HT1080 (cell line): ENCODE measurements at places on chromosomes 2 and 18.
A peak's percentile ranks its signal among the peaks of the same experiment; 100 is the strongest.

DNA sequence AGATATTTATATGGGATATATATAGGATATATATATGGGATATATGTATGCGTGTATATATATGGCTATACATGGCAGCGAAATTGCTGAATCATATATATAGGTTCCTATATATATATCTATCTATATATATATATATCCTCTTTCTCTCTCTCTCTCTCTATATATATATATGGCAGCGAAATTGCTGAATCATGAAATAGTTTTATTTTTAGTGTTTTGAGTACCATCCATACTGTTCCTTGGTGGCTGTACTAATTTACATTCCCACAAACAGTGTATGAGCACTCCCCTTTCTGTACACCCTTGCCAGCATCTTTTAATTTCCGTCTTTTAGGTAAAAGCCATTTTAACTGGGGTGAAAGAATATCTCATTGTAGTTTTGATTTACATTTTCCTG, 397.6 kb upstream of the LINC00305 start:
- no peak for DNase-seq

DNA sequence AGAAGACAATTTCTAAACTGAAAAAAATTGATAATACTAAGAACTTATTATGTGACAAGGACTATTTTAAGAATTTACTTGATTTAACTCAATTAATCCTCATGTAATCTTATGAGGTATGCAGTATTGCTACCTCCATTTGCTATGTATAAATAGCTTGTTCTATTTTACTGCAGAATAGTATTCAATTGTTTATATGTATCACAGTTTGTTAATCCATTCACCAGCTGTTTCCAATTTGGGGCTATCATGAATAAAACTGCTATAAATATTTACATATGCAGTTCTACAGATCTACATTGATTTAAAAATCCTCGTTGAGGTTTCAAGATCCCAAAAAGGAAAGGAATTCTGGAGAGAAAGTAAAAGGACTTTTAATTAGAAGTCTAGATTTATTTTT, 54.8 kb upstream of the DOCK10 start:
- DNase-seq, result no peak

GRCh38 chr2:150019063-150019462, 431.5 kb upstream of the MMADHC start:
- DNase-seq, result no peak

DNA sequence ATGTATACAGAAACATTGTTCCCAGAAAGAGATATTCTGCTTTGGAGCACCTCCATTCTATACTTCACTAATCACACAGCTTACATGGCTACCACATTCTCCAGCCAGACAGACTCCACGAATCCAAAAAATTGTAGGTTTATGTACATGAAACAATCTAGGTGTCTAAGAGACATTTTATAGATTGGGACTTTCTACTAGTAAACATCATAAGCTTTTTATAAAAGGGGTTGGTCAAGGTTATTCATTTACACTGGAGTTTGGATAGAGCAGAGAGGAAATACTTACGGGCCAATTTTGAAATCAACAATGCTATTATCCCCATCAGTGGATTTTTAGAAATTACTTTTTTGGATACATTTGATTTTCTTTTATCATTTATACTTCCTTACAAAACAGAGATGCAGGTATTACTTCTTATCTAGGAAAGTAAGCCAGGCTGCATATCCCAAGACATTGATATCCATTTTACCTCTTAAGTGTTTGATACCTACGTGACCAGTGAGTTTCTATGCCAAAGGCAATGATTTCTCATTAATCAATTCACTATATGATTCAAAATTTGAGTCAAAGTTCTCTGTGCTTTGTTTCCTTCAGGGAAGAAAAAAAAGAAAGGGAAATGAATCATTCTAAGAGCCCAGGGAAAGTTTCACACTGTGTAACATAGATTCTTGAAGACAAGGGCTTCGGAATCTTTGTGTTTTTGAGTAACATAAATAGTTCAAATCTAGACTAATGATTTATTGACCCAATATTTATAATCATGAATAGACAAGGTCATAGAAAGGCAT, 140.5 kb downstream of the PTH2R start:
- no peak for DNase-seq

DNA sequence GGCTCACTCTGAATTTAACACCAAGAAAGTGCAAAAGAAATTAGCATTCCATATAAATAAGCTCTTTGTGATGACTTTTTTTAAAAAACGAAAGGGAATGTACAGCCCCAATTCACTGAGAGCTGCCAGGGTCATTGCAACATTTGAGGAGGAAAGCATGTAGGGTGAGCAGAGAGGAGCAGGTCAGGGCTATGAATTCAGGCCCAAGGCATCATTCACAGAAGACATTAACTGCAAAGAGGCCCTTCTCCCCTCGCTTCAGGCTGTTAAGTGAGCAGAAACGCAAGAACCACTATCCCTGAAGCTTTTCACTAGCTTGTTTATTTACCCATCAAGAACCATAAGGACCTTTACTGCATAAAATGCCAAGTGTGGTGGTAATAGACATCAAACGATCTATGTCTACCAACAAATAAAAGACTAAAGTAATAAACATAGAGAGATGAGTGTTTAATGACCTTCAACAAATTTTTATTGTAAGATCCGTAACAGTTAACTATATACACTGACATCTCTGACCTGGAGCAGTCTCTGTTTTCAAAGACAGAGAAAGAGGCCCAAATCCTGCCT, 333.1 kb upstream of the HNRNPA3 start:
- no peak for DNase-seq

- no peak for DNase-seq
Observed at GRCh38 chr2:25257032-25257552, 84.6 kb downstream of the DNMT3A start.

DNA sequence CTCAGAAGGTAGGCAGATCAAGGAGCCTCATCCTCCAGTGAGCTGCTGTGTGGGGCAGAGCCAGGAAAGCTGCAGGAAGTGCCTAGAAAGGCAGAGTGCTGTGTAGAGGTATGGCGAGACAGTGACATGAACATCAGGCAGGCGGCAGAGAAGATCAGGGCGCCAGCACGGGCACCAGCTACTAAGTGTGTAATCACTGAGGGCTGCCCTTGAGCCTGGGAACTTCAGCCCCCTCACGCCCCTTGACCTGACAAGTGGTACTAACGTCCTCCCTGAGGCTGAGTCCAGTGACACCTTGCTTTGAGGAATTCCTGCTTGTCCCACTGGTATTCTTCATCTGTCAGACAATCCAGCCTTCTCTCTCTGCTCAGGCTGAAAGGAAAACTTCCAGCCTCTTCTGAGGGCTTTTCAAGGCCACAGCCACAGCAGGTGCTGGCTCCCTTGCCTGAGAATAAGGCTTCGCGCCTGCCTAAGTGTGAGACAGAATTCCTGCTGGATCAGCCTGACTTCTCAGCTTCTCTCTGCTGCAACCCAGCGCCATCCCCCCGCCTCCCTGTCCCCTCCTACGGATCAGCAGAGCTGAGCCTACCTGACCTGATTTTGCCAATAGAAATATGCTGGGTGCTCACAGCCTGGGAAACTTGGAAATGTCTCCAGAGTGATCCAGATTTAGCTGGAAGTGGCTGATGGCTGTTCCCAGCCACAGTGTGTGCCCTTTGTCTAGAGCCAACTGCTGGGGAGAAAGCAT, 148.0 kb downstream of the SMAD7 start:
- no peak for DNase-seq

DNA sequence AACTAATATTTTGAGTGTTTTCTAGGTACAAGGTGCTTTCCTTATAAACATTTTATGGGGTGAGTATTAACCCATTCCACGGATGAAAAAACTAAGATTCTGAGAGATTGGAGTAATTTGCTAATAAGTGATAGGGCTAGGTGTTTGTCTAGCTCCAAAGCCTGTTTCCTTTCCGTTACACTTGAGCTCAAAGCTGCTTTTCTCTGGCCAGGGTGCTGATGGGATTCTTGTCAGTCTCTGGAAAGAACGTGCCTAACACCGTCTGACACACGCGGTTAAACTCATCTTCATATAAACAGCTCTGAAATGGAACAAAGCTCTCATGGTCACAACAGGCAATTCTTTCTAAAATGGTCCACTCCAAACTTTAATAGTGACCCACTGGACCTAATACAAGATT, 2.0 kb upstream of the ANKRD29 start:
- DNase-seq, result no peak

- DNase-seq, result no peak
Observed at GRCh38 chr2:162579169-162579568, 235.2 kb downstream of the GCA start.

GRCh38 chr2:132815516-132815915, 145.5 kb upstream of the LYPD1 start:
- DNase-seq, result peak; percentile 71

DNA sequence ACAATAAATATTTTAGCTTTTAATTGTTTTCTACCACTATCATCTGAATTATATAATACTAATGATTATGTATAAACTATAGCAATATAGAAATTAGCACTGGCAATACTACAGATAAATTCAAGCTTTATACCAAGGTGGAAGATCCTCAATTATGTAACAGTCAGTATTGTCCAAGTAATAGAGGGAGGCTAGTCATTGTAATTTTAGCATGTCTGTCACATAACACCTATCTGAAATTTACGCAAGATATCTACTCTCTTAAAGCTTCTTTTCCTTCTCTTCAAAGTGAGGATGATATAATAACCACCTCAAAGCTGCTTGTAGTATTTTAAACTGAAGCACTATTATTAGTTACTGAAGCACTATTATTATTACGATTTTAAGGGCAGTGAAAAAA, 12.2 kb downstream of the KCNJ3 start:
- DNase-seq, result no peak

DNA sequence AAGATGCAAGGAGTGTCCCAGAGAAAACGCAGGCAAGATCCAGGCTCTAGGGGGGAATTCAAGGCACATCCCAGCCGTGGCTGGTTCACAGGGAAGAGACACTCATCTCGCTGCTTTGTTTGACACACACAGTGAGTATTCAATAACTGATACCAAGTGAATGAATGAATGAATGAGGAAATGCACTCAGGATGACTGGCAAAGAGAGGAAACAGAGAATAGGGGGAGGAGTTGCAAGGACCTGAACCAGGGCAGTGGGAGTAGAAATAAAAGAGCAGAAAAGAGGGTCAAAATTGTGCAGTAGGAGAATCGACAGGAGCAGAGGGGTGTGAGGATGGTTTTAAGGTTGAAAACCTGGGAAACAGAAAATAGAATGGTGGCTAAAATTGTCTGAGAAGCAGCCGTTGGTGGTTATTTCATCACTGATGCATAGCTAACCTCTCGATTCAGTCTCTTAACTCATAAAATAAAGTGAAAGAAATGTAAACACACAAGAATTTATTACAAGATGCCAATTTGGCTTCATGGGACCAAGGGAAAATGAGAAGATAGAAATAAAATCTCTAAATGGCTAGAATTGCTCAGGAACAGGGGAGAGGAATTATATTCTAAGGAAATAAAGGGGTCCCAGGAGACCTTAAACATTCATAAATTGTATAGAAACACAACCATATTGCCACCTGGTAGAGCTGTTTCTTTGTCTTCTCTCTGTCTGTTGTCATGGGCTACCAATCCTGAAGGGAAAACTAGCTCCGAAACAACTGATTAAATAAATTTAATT, 63.9 kb upstream of the PHLPP1 start:
- no peak for DNase-seq

DNA sequence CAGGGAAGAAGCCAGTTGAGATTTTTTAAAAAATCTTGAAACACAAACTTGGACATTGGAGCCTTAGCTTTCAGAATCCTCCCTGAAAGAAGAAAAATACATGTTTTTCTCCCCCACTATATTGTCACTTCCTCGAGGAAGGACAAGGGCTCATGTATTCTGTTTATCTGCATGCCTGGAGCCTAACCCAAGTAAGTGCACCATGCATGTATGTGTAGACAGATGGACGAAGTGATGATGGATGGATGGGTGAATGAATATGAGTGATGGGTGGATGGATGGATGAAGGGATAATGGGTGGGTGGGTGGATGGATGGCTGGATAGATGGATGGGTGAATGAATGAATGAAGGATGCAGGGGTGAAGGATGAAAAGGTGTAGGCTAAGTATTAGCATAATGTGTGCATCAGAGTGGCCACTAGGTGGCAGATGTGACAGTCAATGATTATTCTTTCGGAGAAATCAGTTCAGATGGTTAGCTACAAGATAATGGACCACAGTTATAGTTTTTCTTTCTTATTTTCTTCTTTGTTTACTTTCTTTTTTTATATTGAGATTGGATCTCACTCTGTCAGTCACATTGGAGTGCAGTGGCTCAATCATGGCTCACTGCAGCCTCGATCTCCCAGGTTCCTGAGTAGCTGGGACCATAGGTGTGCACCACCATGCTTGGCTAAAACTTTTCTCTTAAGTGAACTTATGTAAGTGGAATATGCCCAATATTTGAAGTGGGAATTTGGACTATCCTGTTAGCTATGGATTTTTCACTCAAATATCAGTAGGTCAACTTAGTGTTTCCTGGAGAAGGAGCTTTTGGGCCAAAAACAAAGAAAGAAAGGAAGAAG, 18.5 kb upstream of the CCDC93 start:
- peak; percentile 24 for DNase-seq

DNA sequence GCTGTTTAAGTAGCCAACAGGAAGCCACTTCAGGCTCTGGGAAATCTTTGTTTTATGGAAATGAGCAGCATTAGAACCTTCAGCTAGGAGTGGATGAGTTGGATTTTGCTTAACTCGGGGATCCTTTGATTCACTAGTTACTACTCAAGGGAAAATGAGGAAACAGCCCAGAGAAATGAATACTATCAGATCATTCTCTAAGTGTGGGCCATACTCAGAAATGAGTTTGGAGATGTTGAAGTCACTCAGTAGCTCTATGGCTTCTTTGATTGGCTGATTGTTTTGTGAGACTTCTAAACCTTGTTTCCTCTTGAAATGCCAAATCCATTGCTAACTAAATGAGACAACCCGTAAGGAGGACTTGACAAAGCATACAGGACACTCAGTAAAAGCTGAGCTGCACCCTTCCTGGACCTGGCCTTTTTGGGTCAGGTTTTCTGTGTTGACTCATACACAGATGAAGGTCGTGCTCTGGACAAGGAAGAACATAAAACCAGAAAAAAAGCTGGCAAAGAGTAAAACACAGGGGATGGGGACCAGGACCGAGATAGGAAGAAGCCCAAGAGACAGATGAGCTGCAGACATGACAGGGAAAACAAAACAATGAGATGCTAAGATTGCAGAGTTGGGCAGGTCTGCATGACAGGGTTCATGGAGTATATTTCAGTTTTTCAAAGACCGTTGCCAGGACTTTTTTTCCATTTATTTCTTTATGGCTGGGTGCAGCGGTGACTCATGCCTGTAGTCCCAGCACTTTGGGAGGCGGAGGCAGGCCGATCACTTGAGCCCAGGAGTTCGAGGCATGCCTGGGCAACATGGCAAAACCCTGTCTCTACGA, 41.6 kb downstream of the INO80C start:
- DNase-seq, result peak; percentile 39

- no peak for DNase-seq
Observed at GRCh38 chr18:44805643-44806042, 125.0 kb downstream of the SETBP1 start.
